ENCODE measurements at places on chromosomes 1 and 21.

- peak; percentile 82 for DNase-seq
These were observed 148.4 kb downstream of the GPATCH2 start for GRCh38 chr1:217482356-217483102.

- DNase-seq, result no peak
These were observed 19.3 kb upstream of the PTPRC start for GRCh38 chr1:198619375-198620140.

GRCh38 chr1:232292818-232293217 lies 337.1 kb downstream of the SIPA1L2 start:
- no peak for DNase-seq

DNA sequence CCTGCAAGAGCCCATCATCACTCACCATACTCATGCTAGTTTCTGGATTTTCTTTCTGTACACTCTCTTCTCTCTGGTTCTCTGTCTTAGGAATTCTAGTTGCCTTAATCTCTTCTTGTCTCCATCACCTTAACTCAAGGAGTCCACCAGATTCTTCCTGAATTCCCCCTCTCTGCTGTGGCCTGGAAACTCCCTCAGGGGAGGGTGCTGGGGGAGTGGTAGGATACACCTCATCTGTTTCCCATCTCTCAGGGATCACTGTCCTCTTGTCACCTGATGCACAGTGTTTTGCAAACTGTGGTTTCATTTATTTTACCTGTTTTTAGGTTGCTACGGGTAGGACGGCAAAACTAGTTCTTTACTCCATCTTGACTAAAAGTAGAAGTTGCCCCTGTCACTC lies 6.6 kb upstream of the GNG12 start:
- DNase-seq, result no peak

- no peak for DNase-seq
These were observed 95.0 kb downstream of the EPHB2 start for GRCh38 chr1:22805672-22806038.

- DNase-seq, result no peak
These were observed 7.8 kb downstream of the GNPAT start for GRCh38 chr1:231248778-231249177.

- no peak for DNase-seq
These were observed 8.7 kb upstream of the SNAPIN start for GRCh38 chr1:153649863-153650235.

DNA sequence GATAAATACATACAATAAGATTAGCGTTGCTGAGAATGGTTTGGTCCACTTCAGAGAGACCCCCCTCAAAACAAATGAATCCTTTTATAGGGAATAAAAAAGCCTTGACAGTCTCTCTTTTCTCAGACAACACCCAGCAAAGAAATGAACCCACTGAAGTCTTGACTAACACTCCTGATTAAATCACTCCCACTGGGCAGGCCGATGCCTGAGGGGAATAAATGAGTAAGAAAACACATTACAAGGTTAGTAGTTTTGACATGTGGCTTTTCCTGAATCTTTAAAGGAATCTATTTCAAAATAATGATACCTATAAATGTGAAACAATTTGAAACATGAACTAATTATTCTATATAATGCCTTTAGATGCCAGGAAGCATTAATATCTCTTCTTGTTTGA lies 146.9 kb upstream of the POGK start:
- no peak for DNase-seq

- peak; percentile 77 for DNase-seq
These were observed 3.3 kb upstream of the C2CD2 start for GRCh38 chr21:41956926-41957729.

GRCh38 chr1:174872615-174873058 lies 127.1 kb upstream of the CACYBP start:
- no peak for DNase-seq

DNA sequence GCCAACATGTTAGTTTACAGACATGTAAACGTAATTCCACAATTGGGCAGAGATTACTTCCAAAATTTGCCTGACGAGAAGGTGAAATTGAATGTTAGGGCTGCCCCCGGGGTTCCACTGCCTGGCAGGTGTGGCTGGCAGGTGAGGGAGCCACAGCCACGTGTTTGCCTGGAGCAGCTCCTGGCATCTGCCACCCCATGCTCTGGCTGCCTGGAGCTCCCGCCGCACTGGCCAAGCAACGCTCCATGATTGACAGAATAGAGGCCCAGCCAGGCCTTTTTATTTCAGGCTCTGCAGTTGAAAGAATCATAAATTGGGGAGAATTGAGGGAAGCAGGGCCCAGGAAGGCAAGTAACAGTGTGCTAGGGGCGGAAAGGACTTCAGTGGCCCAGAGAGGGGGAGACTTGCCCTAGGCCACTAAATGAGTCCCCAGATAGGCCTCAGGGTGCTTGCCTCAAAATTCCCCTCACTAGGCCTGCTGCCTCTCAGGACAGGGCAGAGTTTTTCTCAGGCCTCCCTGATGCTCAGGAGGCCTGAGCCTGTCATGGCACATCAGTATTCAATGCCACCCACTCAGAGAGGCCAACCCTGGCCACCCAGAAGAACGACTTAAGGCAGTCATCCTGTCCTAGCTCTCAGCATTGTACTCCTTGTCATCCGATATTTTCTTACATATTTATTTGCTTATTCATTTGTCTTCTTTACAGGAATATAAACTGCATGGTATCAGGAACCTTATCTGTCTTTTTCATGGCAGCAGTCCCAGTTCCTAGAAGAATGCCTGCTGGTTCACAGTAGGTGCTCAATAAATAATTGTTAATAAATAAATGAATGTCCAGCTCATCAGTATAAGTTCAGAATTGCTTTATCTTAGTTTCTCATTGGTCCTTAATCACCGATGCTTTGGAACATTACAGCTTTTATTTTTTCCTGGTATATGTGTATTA lies 16.6 kb upstream of the S1PR1 start:
- DNase-seq, result no peak

GRCh38 chr1:154974102-154974807 lies at the start of gene CKS1B:
Gene CKS1B, plus strand, starts transcription at chr1:154974681. Its CDS starts 65 bp downstream, at chr1:154974746.
- DNase-seq, result peak; percentile 100

GRCh38 chr1:14983277-14983676 lies 170.3 kb upstream of the TMEM51 start:
- no peak for DNase-seq

- peak; percentile 28 for DNase-seq
These were observed 136.7 kb downstream of the ADSS2 start for GRCh38 chr1:244314921-244315559.

GRCh38 chr1:92314024-92314423 lies 15.2 kb downstream of the RPAP2 start:
- DNase-seq, result no peak

DNA sequence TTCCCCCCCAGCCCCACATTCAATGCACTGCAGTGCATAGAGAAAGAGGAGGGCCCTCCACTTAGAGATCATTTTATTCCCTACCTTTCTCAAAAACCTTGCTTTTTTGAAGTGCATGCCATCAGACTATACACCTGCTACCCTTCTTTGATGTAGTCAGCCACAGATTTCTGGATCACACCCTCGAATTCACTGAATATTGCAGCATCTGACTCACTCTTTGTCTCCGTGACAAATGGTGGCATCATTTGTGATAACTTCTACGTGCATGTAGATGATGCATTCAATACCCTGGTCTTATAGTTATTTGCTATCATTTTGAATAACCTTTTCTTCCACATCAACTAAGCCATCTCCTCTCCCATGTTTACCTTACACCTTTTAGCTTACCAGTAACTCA lies 310.3 kb upstream of the SGIP1 start:
- no peak for DNase-seq

- no peak for DNase-seq
These were observed 63.2 kb downstream of the TTC3 start for GRCh38 chr21:37136261-37136660.

- peak; percentile 24 for DNase-seq
These were observed 9.3 kb upstream of the CACYBP start for GRCh38 chr1:174990382-174990999.

GRCh38 chr1:76759950-76760349 lies 107.3 kb upstream of the ST6GALNAC5 start:
- DNase-seq, result peak; percentile 33

DNA sequence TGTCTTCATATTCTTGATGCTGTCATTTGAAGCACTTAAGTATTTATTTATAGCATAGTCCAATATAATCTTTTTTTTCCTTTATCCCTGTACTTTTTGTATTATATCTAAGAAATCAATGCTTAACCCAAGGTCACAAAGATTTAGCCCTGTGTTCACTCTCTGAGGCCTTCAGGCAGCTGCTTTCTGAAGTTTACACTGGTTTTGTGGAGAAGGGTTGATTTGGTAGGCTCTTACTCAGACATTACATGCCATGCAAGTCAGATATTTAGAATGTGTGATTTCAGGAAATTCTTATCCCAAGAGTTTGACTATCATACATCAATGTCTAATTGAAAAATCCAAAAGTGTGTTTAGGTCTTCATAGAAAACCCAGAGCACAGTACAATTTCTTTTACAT lies 56.3 kb downstream of the PALMD start:
- DNase-seq, result no peak

- DNase-seq, result peak; percentile 65
These were observed 8.2 kb upstream of the ST6GALNAC3 start for GRCh38 chr1:76066394-76066793.

DNA sequence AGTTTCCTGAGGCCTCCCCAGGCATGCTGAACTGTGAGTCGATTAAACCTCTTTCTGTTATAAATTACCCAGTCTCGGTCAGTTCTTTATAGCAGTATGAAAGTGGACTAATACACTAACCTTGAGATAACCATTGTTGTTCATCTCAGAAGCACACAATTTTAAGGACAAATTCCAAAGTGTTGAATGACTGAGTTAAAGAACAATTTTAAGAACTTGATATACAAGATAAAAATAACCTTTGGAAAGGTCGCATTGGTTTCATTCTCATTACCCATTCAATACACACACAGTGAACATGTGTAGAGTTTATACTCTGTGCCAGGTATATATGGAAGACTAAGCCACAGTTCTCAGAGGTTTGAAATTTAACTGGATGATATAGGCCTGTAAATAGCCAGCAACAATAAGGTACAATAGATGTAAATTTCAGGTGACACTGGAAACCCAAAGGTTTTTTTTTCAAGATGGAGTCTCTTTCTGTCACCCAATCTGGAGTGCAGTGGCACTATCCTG lies 19.1 kb upstream of the SRSF10 start:
- DNase-seq, result no peak

DNA sequence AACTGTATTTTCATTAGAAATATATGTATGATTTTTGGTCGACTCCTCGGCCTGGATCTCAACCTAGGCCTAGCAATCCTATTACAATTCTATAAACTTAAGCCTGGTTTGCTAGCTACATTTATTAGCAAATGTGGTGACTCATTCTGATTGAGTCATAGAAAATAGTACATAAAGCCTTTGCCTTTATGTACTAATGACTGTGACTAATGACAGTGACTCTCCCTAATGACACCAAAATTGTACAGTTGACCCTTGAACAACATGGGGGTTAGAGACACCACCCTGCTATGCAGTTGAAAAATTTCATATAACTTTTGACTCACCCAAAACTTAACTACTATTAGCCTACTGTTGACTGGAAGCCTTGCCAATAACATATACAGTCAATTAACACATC lies 78.9 kb downstream of the CLEC20A start:
- peak; percentile 91 for DNase-seq

DNA sequence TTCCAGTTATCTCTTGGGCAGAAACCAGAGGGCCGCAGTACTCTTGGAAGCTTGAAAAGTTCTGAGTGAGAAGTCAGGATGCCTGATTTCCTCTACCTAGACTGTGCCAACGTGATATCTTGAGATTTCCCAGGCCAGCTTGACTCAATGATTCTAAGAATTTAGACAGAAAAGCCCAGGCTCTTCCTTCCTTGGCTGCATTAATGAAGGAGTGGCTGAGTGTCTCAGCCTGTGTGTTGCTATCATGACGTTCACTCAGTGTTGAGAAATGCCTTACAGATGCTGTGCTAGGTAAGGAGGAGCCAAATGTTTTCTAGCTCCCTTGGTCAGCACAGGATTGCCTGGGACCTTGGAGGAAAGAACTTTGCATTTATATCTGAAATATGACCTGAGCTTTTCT lies 454.1 kb upstream of the USP24 start:
- peak; percentile 68 for DNase-seq

DNA sequence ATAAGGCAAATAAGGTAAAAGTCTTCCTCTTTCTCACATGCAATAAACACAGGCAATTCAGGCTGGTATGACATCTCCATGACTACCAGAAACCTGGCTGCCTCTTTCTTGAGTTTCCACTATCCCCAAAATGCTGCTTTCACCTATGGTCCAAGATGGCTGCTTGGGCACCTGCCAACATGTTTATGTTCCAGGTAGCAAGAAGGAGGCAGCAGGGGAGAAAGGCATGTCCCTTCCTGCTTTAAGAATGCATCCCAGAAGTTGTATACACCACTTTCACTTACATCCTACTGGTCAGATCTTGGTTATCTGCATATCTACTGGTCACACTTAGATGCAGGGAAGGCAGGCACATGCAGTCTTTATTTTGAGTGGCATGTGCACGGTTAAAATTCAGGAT lies 19.4 kb upstream of the ACOT11 start:
- no peak for DNase-seq

- DNase-seq, result no peak
These were observed 38.4 kb downstream of the NEK2 start for GRCh38 chr1:211637066-211637465.

DNA sequence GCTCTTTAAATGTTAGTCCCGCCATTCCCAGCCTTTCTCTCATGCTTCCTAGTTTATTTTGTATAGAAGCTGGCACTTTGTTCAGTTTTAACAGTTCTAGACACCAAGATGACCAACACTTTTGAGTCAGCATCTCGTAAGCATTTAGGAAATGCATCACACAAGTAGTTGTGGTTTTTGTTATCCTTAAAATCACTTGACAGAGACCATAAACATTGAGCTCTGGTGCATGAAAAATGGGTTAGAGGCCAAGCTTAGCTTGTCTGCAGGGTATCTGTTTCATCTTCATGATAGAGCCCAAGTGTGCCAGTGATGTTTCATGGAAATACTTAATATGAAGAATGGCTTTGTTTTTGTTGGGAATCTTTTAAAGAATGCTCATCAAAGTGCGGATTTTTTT lies 159.7 kb downstream of the DISP1 start:
- peak; percentile 88 for DNase-seq

- DNase-seq, result no peak
These were observed 6.7 kb upstream of the SLC9A1 start for GRCh38 chr1:27161594-27161993.

DNA sequence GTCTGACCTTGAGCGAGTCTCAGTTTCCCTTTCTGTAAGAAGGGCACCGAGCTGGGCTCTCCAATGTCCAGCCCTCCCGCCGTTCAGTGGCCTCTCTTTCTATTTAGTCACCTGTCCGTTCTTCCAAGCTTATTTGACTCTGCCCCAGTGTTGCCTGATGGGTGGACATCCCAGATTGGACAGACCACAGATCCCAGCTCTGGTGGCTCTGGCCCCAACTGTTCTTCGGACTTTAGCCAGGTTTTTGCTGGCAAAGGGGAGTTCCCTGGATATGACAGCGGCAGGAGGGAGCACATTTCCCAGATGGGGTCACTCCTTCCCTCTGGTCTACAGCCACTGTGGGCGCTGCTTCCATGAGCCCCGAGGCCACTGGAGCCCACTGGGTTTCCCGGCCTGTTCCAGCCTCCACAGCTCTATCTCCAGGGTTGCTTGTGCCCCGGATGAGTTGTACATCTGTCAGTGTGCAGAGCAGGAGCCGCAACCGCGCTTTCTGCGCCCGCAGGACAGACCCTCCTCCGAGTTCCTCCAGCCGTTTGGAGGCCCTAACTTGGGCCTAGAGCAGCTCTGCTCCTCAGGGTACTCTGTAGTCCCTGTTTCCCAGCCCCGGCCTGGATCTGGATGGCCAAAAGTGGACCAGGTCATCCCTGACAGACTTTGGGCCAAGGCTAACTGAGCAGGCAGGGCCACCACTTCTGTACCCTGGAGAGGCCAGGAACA lies 3.8 kb downstream of the DMBX1 start:
- DNase-seq, result no peak

All from foreskin fibroblast (primary cell).